ENCODE measurements at places on chromosomes 3 and 15. TPM values are rescaled to one million over a fixed set of nuclear protein-coding genes. Genes with fewer than 3 reads are reported as not detected.

DNA sequence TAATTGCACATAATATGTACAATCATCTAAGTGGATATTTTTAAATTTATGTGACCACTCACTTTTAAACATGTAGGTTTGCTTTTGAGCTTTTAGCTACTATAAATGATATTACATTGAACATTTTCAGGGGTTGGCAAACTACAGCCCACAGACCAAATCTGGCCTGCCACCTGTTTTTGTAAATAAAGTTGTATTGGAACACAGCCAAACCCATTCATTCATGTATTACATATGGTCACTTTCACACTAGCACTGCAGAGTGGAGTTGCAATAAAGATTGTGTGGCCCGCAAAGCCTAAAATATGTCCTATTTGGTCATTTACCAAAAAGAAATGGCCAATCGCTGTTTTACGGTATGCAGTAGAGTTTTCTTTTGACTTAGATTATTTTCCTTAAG, 21.2 kb downstream of the CMTM7 start:
- peaks cover 12% of the 10 kb centered on the region for H3K4me1 ChIP-seq
- no peak for DNase-seq
- no peaks in the 10 kb centered on the region for H3K36me3 ChIP-seq
- no peak overlapping the region for H3K27ac ChIP-seq
- H3K27me3 ChIP-seq, result no peaks in the 10 kb centered on the region

GRCh38 chr3:98890181-98890835, 11.2 kb downstream of the DCBLD2 start:
- H3K36me3 ChIP-seq, result no peaks in the 10 kb centered on the region
- no peak overlapping the region for H3K27ac ChIP-seq
- H3K4me3 ChIP-seq, result no peak overlapping the region
- H3K27me3 ChIP-seq, result no peaks in the 10 kb centered on the region
- no peak for DNase-seq

DNA sequence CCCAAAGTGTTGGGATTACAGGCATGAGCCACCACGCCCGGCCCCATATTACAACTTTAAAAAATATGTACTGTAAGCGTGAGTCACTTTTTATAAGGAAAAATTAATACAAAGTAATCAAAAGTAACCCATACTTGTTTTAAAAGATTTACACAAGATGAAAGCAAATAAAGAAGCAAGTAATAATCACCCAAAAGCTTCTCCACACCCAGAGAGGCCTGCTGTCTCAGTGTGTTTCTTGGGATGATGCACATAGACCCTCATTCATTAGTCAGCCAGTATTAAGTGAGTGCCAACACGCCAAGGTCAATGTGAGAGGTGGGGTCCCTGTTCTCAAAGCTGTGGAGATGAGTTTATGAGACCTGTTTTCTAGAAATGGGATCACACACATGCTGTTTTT, 12.0 kb downstream of the RPL32 start:
- no peaks in the 10 kb centered on the region for H3K27me3 ChIP-seq
- no peak for DNase-seq
- H3K4me1 ChIP-seq, result no peaks in the 10 kb centered on the region
- H3K36me3 ChIP-seq, result peaks cover 26% of the 10 kb centered on the region

GRCh38 chr15:101175401-101175800, 76.4 kb downstream of the CHSY1 start:
- peak overlapping the region; percentile 51 for H3K27ac ChIP-seq
- H3K27me3 ChIP-seq, result no peaks in the 10 kb centered on the region
- no peak overlapping the region for H3K4me3 ChIP-seq

DNA sequence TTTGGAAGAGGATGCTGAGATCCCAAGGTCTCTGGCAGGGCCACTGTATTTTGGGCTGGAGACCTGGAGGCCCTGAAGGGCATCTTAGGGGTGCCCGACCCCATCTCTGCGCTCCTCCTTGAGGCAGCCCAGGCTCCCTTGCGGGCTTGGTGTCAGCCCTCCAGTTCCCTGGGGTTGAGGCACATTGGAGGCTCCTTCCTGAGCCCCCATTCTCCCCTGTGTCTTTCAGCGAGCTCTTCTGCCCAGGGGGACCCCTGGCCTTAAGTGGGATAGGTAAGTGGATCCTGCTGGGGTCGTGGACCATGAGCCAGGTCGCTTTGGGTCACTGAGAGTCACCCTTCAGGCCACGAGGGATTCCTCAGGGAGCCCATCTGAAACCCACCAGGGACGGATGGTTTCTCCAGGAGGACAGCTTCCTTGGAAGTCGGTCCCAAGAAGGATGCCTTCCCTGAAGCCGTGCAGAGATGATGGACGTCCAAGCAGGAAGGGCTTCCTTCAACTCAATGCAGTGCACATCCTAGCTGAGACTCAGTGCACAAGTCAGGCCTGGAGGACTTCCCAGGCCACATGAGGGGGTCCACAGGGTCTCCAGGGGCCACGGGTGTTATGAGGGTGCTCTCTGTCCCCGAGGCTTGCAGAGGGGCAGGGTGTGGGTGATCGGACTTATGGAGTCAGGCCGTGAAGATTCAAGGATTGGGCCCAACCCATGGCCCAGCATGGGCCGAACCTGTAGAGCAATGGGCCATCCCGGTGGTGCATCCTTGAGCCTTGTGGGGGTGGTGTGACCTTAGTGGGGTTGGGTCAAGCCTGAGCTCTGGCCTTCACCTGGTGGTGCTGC, 224.3 kb downstream of the SNRPN start:
- no peak overlapping the region for H3K27ac ChIP-seq
- H3K36me3 ChIP-seq, result no peaks in the 10 kb centered on the region
- no peaks in the 10 kb centered on the region for H3K4me1 ChIP-seq
- peak; percentile 22 for DNase-seq

GRCh38 chr3:191648787-191649186, 187.8 kb downstream of the PYDC2 start:
- DNase-seq, result no peak
- no peak overlapping the region for H3K27ac ChIP-seq
- H3K4me3 ChIP-seq, result no peak overlapping the region
- H3K27me3 ChIP-seq, result no peaks in the 10 kb centered on the region
- no peaks in the 10 kb centered on the region for H3K36me3 ChIP-seq

DNA sequence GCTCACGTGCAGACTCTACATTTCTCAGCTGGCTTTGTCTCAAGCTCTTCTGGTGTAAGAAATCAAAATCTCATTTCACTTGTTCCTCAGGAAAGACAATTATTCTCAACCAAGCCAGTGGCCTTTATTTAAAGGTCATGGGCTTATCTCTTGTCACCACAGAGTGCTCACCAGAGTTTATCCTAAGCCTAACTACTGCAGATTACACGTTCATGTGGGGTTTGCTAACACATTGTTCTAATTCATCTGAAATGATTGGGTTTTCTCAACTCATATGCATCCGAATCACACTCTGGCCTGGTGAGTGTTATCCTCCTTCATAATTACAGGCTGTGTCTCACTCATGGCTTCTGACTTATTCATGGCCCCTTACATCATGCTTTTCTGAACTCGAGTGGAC, 83.3 kb upstream of the TSC22D2 start:
- peaks cover 10% of the 10 kb centered on the region for H3K4me1 ChIP-seq
- H3K36me3 ChIP-seq, result no peaks in the 10 kb centered on the region
- no peak overlapping the region for H3K4me3 ChIP-seq

DNA sequence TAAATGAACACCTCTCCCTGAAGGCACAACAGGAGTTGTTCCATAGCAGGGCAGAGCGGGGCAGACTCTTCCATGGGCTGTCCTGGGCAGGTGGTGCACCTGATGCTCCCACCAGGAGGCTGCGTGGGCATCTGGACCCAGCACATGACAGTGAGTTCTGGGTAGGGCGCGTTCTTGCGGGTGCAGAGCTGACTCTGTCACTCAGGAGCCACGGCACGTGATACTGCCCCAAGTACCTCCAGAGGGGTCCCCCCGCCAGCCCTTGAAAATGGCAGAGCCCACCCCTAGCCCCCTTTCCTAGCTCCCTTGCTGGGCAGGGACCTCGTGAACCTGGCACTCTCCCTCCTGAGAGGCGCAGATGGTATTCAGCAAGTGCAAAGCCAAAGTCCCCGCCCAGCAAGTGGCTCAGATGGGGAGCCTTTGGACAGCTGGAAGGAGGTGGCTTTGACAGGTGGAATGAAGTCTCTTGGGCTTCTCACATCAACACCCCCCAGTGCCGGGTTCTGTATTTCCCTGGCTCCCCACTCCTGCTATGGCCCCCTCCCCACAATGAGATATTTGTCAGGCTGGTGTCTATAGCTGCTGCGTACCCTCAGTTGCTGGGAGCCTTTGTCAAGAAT, 172.1 kb downstream of the TBC1D2B start:
- H3K36me3 ChIP-seq, result no peaks in the 10 kb centered on the region
- no peak overlapping the region for H3K27ac ChIP-seq
- H3K4me1 ChIP-seq, result no peaks in the 10 kb centered on the region
- DNase-seq, result peak; percentile 13
- no peaks in the 10 kb centered on the region for H3K27me3 ChIP-seq
- H3K4me3 ChIP-seq, result no peak overlapping the region

GRCh38 chr3:38811822-38812221, 4.2 kb downstream of the SCN10A start:
- H3K36me3 ChIP-seq, result no peaks in the 10 kb centered on the region
- H3K27ac ChIP-seq, result no peak overlapping the region
- H3K27me3 ChIP-seq, result no peaks in the 10 kb centered on the region
- no peak overlapping the region for H3K4me3 ChIP-seq
- no peaks in the 10 kb centered on the region for H3K4me1 ChIP-seq

GRCh38 chr3:149968216-149968615, 2.5 kb downstream of the PFN2 start:
- peaks cover 13% of the 10 kb centered on the region for H3K36me3 ChIP-seq
- H3K27ac ChIP-seq, result peak overlapping the region; percentile 90
- no peak for DNase-seq
- no peaks in the 10 kb centered on the region for H3K27me3 ChIP-seq

- peak; percentile 29 for DNase-seq
- H3K4me1 ChIP-seq, result peaks cover 42% of the 10 kb centered on the region
- H3K36me3 ChIP-seq, result peaks cover 100% of the 10 kb centered on the region
- H3K27ac ChIP-seq, result no peak overlapping the region
- H3K4me3 ChIP-seq, result no peak overlapping the region
These were observed 7.9 kb downstream of the ACAA1 start for GRCh38 chr3:38129058-38129457.

DNA sequence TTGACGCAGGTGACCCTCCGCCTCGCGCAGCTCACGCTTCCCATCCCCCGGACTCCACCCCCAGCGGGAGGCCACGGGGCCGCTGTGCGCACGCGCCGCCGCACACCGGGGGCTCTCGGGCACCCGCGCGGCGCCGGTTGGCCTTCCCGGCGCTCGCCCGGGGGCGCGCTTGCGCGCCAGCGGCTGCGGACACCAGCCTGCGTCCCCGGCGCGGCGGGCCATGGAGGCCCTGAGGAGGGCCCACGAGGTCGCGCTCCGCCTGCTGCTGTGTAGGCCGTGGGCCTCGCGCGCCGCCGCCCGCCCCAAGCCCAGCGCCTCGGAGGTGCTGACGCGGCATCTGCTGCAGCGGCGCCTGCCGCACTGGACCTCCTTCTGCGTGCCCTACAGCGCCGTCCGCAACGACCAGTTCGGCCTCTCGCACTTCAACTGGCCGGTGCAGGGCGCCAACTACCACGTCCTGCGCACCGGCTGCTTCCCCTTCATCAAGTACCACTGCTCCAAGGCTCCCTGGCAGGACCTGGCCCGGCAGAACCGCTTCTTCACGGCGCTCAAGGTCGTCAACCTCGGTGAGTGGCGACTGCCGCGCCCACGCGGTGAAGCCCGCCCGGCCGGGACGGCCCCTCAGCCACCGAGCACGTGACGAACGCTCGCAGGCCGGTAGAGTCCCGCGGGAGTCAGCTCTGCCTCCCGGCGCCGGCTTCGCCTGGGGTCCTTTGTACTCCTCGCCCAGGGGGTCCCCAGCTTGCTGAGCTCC, at the start of gene C15orf61:
Gene C15orf61 (plus strand): TSS at position 103 of the 754 bp plus-strand sequence. CDS start 118 bp downstream, at position 221.
- peaks cover 27% of the 10 kb centered on the region for H3K4me1 ChIP-seq
- peaks cover 11% of the 10 kb centered on the region for H3K36me3 ChIP-seq
- no peaks in the 10 kb centered on the region for H3K27me3 ChIP-seq
- peak within 1 kb of the TSS; percentile 92 for H3K27ac ChIP-seq
- peak; percentile 92 for DNase-seq
- peak within 1 kb of the TSS; percentile 64 for H3K4me3 ChIP-seq

GRCh38 chr3:128618398-128618726, 32.3 kb downstream of the RPN1 start:
- H3K27ac ChIP-seq, result peak overlapping the region; percentile 81
- H3K4me1 ChIP-seq, result peaks cover 42% of the 10 kb centered on the region
- peaks cover 32% of the 10 kb centered on the region for H3K36me3 ChIP-seq
- no peak for DNase-seq
- peak overlapping the region; percentile 96 for H3K4me3 ChIP-seq

GRCh38 chr3:159789742-159790635, 198.6 kb upstream of the IL12A start:
- H3K36me3 ChIP-seq, result no peaks in the 10 kb centered on the region
- DNase-seq, result no peak
- no peaks in the 10 kb centered on the region for H3K27me3 ChIP-seq
- H3K4me1 ChIP-seq, result peaks cover 56% of the 10 kb centered on the region

- no peak overlapping the region for H3K4me3 ChIP-seq
- H3K27me3 ChIP-seq, result no peaks in the 10 kb centered on the region
- no peak for DNase-seq
- no peaks in the 10 kb centered on the region for H3K36me3 ChIP-seq
- no peak overlapping the region for H3K27ac ChIP-seq
These were observed 80.5 kb downstream of the UBE2E2 start for GRCh38 chr3:23283625-23284024.

GRCh38 chr15:64209680-64210334, 47.0 kb upstream of the PPIB start:
- no peaks in the 10 kb centered on the region for H3K4me1 ChIP-seq
- H3K27ac ChIP-seq, result no peak overlapping the region
- no peak for DNase-seq
- H3K36me3 ChIP-seq, result peaks cover 3% of the 10 kb centered on the region
- no peak overlapping the region for H3K4me3 ChIP-seq

GRCh38 chr15:68447976-68448755, 16.2 kb upstream of the ITGA11 start:
- no peaks in the 10 kb centered on the region for H3K36me3 ChIP-seq

DNA sequence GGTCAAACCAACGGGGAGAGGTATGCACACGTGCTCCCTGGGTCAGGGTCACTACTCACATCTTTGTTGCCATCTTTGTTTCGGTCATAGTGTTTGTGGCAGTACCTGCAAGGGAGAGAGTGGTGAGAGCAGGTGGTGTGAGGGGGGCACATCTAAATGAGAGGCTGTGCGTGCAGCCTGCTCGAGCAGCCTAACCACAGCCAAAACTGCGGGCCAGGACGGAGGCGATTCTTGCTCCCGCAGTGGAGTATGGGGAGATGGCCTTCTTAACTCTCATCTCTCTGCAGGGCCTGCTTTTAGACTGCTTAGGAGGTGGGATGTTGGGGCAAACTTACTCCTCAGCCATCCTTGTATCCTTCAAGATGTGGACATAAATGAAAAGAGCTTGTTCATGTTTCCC, 6.9 kb upstream of the PLA2G4F start:
- H3K27ac ChIP-seq, result no peak overlapping the region
- DNase-seq, result no peak
- H3K27me3 ChIP-seq, result no peaks in the 10 kb centered on the region
- no peak overlapping the region for H3K4me3 ChIP-seq

- H3K4me3 ChIP-seq, result no peak overlapping the region
- H3K27ac ChIP-seq, result no peak overlapping the region
- peaks cover 3% of the 10 kb centered on the region for H3K4me1 ChIP-seq
- no peaks in the 10 kb centered on the region for H3K36me3 ChIP-seq
- peaks cover 16% of the 10 kb centered on the region for H3K27me3 ChIP-seq
These were observed 26.0 kb downstream of the FBXW12 start for GRCh38 chr3:48397767-48398681.

LTF gene
- 4.3 TPM for total RNA-seq

TUSC7 gene
- total RNA-seq, result not detected

DYNLT2B gene
- total RNA-seq, result 4.3 TPM

PCOLCE2 gene
- 97.4 TPM for total RNA-seq

ATP2C1 gene
- total RNA-seq, result 57.3 TPM

GPR62 gene
- 0.13 TPM for total RNA-seq

FAM107A gene
- 24.6 TPM for total RNA-seq
